ENCODE measurements at places on chromosomes 2 and 18.

DNA sequence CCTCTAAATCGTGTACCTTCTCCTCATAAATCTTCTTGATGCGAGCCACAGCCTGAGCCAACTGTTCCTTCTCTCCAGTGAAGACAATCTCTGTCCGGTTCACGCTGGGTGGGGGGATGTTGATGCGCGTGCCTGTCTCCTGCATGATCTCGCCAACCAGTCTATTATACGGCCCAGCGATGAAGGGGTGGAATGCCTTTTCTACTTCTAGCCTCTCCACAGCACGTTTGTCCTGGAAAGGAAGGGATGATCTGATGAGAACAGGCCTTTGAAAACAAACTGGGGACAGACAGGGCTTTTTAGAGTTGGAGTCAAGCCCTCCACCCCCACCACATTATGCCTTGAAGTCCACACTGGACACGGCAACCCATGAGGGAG is 59.3 kb downstream of the HDLBP start:
- no peak for DNase-seq

GRCh38 chr2:112451317-112451716 is 17.9 kb upstream of the RGPD8 start:
- no peak for DNase-seq

GRCh38 chr18:13989199-13989598 is 73.9 kb upstream of the MC2R start:
- no peak for DNase-seq

DNA sequence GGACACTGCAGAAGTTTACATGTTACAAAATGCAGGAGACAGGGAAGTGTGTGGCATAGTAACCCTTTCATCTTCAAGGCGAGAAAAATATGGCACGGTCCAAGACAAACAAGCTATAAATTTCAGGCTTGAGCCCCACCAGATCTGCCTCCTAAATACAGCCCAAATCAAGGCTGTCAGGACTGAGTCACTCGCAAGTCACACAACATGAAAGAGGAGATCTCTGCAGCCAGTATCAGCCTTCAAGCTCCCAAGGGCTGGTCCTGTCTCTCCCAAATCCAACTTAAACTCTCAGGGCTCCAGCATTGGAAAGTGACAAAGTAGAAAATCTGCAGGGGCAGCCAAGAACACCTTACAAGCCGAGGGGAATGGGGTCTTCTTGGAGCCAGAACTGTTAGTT is 106.3 kb upstream of the GATA6 start:
- DNase-seq, result no peak

DNA sequence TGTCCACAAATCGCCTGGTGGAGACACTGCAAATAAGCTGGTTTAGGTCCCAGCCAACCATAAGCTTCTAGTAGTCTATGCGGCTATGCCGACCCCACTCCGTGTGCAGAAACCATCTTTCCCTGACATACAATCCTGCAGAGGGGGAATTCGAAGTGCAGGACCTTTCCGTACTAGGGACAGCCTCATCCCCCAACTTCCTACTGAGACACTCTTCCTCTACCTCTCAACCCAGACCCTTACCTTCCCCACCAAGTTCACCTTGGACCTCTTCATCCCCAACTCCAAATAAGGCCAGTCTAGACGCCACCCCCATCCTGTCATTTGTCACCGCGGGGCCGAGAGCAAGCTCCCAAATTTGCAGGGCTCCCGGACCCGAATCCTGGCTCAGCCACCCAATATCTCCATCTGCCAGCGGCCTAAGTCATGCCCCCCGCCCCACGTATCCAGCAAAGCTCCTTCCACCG is 496 bp downstream of the SUCLG1 start:
- no peak for DNase-seq

GRCh38 chr18:74420926-74421325 is 36.2 kb downstream of the DIPK1C start:
- no peak for DNase-seq

GRCh38 chr2:42971381-42971780 is 179.0 kb upstream of the HAAO start:
- DNase-seq, result no peak

GRCh38 chr18:3667255-3668137 is 217.5 kb downstream of the TGIF1 start:
- no peak for DNase-seq

DNA sequence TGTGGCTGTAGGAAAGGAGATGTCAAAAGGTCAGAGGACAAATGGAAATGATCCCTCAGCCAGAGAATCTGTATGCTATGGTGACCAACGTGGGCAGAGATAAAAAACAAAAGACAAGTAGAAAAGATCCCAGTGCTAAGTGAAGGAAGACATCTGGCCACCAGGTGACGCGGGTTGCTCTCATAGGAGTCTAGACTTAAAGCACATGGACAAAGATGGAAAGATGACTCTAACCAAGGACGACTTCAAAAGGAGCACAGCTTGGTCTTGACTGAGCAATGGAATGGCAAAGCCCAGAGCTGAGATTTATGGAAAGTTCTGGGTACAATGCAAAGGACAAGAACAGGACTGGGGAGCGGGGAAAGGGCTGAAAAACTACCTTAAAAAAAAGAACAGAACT is 96.8 kb downstream of the CLIP4 start:
- DNase-seq, result no peak

GRCh38 chr18:64876833-64877232 is 727.9 kb upstream of the LINC00305 start:
- DNase-seq, result no peak

- DNase-seq, result no peak
Measured at GRCh38 chr18:55509631-55510324, 78.2 kb downstream of the TCF4 start.

- DNase-seq, result no peak
Measured at GRCh38 chr2:235762832-235763598, 269.2 kb downstream of the AGAP1 start.

DNA sequence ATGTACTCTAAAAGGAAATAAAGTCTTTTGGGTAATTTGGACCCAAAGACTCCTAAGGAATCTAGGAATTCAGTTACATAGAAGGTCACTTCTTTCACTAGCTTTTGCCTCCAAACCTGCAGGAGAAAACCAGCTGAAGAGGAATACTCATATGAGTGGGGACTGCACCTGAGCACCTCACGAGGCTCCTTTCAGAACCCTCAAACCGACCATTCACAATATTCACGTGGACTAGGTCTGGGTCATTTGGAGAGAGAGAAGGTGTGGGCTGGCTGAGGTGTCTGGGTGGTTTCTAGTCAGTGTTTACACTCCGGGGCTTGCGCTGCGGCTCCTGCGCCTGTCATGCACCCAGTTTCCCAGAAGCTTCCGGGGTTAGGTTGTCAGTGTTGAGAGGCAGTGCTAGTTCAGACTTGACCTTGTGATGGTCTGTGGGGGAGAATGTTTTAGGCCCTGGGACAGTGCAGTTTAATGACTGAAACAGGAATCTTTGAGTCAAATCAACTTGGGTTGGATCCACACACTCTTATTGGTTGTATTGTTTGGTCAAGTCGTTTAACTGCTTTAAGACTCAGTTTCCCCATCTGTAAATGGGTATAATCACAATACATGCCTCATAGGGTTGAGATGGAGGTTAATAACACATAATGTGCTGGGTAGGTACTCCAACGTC is 78.4 kb downstream of the LIMS1 start:
- DNase-seq, result no peak

DNA sequence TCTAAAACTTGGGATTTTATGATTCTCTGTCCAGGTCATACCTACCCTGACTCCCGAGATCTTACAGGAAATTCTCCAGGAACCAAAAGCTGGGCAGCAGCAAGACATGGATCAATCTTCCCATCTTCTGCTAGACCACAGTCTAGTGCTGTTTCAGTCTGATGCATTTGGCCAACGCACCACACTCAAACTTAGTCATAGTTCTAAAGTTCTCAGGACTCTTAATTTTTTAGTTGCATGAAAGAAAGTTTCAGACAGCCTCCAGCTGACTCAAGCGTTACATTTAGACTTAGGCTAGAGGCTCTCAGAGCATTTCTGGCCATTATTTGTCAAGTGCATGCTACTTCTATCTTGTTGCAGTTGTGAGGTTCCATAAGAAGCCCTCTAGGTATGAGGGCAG is 230.1 kb upstream of the CCDC150 start:
- DNase-seq, result no peak

DNA sequence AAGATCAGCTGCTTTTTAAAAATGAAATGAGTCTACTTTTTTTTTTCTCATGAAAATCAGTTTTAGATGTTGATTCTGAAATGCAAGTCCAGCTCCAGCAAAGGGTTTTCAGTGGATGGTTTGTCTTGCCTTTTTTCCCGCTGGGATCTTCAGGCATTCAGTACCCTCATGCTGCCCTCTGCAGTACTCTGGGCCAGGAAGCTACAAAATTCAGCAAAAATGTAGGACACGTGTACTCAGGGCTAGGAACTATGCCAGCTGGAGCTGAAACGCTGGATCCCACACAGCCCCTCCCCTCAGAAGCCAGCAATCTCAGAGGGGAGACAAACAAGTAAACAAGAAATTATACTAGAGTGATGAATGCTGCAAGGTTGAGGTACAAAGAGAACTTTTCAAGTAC is 97.3 kb downstream of the MMADHC start:
- peak; percentile 34 for DNase-seq

GRCh38 chr18:55064760-55065159 is 105.5 kb upstream of the CCDC68 start:
- DNase-seq, result no peak

- DNase-seq, result no peak
Measured at GRCh38 chr18:79877163-79878091, 74.0 kb downstream of the SLC66A2 start.

GRCh38 chr18:58579561-58580047 is 49.3 kb downstream of the ALPK2 start:
- DNase-seq, result no peak

GRCh38 chr2:200054681-200055468 is 99.5 kb downstream of the MAIP1 start:
- no peak for DNase-seq

DNA sequence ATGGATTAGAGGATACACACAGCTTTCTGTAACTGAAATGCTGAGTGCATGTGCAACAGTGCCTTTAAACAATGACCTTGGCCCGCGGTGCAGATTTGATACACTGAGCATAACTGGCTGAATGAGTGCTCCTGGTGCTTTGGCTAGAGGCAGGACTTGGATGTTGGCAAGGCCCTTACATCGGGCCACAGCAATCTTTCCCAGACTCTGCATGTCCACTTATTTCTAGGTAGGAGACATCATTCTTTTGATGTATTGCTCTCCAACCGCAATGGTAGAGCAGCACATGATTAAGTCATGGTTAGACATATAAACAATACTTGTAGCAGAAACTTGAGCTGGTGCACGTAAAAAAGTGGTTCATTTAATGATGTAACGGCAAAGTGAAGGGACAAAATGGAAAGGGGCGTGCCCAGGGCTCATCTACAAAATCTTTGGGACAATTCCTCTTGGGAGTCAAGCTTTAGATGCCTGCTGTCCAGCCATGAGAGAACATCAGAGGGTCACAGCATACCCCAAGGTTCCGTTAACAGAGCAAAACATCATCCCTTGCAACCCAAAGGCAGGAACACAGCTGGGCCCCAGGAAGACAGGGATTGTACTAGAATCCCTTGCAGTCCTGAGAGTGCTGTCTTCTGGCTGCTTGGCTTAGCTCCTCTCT is 43.4 kb downstream of the RAB31 start:
- DNase-seq, result no peak

- no peak for DNase-seq
Measured at GRCh38 chr2:85830645-85831044, 58.1 kb downstream of the ST3GAL5 start.

DNA sequence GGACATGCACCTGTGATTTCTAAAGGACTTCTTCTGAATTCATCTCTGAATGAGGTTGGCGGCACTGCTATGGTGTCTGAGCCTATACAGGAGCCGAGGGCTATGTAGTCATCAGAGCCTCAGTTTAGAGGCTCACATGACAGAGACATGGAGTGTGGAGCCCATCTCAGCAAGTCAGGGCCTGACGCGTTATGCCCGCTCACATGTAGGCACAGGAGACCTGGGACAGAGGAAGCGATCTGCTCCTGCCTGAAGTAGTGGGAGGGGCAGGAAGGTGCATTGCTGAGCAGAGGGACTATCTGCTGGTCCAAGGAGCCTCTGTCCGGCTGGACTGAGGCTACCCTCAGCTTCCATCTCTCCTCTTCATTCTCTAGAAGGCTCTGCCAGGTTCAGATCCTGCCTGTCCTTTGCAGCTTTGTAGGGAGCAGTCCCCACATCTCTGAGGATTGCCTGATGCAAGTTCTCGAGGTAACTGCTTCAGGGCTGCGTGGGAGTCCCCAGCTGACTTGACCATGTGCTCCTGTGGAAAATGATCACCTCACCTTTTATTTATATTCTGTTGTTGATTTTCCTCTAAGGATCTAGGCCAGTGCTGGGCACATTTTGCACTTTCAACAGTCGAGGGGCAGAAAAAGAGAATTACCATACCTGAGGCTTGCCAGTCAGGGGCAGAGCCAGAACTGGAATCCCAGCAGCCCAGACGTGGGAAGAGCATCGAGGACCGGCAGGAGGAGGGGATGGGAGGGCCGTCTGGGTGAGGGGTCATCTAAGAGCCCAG is 16.6 kb downstream of the KLHL29 start:
- DNase-seq, result no peak

- DNase-seq, result no peak
Measured at GRCh38 chr2:11411244-11411643, 54.7 kb downstream of the E2F6 start.

GRCh38 chr2:127197475-127198385 is 22.4 kb downstream of the CYP27C1 start:
- DNase-seq, result peak; percentile 21

DNA sequence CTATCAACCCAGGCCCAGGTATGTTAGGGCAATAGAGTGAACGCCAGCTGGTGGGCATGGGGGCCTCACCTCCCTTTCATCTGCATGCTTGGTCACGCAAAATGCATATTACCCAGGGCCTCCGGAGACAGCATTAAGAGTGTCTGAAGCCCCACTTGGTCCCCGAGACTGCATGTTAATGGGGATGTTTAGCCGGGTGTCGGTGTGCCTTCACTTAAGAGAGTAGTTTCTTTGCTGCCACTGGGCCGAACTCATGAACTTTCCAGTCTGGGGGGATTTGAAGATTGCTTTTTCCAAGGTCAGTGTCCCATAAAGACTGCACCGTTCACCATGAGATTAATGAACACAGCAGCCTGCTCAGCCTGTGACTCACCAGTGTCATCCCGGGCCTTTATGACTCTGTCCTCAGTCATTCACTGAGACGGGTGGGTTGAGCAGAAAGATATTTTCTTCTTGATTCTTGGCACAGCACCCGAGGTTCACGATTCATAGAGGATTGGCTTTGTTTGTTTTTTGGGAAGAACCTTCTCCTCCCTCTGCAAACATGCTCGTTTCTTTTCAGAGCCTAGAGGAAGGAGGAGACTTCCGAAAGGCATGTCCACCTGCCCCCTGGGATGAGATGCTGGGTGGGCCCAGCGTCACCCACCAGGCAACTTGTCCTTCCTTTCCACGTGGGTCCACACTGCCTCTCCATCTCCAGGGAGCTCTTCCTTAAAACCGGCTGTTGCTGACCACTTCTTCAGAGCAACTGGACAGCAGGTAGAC is 199.1 kb downstream of the GLI2 start:
- DNase-seq, result no peak

- DNase-seq, result peak; percentile 65
Measured at GRCh38 chr18:48802543-48803290, 148.0 kb downstream of the SMAD7 start.

DNA sequence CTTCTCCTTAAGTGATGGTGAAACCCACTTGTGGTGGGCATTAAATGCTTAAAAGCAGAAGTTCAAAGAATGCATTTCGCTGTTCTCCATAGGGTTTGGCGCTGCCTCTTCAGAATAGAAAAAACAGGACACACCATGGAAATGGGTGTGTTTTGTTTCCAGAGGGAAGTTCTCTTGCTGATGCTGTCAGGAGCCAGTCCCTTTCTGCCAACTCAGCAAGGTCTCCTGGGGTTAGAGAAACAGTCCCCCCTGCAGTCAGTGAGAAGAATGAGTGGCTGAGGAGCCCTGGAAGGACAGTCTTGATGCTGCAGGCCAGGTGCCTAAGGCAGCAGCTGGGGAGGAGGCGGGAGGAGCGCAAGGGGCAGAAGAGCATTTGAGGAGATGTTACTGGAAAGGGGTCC is 37.8 kb upstream of the ASAP2 start:
- DNase-seq, result no peak

All from pons (tissue), 1 donor.